ENCODE measurements at places on chromosomes 7 and 10.

DNA sequence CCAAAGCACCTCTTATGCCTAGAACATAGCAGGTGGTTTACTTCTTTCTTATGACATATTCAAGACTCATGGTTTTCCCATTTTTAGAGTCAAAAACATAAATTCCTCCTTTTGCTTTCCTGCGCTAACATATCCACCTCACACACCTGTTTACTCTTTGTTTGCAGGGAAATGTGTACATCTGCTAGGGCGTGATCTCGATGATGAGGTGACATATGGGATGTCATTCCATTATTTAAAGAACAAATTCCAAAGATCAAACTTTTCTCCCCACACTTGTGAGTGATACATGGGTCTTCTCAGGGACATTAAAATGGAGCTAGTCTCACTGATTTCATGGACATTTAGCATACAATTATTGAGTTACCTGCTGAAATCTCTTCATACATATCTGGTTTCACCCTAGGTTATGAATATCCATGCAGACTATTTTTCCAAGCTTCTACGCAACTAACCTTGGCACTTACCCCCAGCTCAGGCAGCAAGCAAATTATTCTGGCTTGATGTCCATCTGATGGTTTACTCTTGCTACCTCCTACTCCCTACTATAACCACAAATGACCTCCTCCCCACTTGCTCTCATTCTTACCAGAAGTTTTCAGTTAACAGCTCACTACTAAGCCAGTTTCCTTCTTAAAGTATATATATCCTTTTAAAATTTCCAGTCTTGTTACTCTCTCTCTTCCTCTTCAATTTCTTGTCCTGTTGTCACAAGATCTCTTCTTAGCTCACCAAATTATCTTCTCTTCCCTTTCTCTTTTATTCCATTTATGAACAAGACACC, 208.5 kb downstream of the RNLS start:
- no peak for DNase-seq

- DNase-seq, result no peak
Measured at GRCh38 chr10:81872206-81872862, 2.7 kb upstream of the NRG3 start.

DNA sequence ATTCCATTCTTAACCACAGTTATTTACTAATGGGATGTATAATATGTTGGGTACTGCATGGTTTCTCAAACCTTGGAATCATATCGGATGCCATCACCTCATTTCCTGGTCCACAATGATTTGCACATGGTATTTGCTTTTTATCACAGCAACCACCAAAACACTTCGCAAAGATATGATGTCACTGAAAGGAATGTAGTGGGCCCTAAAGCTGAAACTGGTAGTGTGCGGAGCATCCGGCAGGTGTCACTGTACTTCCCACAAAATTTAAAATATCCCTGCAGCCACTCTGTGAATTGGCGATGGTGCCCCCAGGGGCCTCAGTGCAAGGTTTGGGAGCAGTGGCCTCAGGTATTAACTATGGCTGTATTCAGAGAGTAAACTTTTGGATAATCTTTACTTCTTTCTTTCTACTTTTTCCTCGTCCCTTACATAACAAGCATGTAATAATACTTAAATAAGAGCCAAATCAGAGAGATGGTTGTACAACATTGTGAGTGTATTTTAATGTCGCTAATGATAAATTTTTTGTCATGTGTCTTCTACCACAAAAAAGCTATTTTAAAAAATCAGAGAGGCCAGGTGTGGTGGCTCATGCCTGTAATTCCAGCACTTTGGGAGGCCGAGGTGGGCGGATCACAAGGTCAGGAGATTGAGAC, 66.2 kb downstream of the FAM241B start:
- DNase-seq, result peak; percentile 4

DNA sequence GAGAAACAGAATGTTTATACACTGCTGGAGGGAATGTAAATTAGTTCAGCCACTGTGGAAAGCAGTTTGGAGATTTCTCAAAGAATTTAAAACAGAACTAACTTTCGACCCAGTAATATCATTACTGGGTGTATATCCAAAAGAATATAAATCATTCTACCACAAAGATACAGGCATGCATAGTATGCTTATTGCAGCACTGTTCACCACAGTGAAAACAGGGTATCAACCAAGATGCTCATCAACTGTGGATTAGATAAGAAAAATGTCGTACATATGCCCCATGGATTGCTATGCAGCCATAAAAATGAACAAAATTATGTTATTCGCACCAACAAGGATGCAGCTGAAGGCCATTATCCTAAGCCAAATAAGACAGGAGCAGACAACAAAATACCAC, 343.1 kb upstream of the KCND2 start:
- no peak for DNase-seq
